ENCODE measurements at places on chromosomes 11 and 22. TPM values are rescaled to one million over a fixed set of nuclear protein-coding genes. Genes with fewer than 3 reads are reported as not detected.

GRCh38 chr11:128552783-128553661, 34.3 kb downstream of the ETS1 start:
- no peak for DNase-seq

DNA sequence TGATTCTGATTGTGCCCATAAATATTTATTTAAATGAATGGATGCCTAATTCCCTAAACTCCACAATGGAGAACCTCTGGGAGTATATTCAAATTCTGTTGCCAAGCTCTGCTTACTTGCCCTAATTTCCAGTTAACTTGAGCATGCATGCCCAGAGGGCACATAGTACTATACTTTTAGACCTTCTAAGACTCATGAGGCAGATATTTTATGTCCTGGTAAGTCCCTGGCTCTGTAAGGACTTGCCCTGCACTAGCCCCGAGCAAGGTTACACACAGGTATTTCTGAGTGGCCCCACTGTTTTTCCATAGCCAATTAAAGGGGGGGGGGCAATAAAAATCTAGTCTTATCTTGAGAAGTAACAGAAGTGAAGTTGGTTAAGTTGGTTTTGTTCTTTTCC, 21.1 kb upstream of the CAPRIN1 start:
- DNase-seq, result no peak

DNA sequence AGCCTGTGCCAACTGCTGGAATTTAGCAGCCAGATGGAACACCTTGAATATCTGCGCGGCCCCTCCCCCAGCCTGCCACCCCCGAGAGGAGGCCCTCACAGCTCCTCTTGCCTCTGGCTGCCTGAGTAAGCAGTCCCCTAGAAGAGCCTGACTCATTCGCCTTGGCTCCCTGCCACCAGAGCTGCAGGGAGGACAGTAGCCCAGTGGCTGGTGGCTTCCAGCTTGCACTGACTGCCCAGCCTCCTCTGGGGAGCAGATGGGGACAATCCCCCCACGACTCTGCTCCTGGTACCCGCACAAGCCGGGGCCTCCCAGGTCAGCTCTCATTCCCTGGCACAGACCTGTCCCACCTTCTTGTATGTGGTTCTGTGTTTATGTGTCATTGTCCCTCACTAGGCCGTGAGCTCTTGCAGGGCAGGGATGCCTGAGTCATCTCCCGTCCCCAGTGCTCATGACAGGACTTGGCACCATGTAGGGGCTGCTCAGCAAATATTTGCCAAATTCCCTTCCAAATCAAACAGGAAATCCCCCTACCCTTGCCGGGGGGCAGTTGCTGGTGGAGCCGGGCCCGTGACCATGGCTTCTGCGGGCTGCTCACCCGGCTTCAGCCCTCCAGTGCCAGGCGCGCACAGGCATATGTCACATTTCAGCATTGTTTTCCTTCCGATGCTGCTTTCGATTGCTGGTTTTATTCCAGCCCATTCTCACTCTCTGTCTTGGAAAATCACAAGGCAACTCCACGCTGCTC, 43.6 kb downstream of the CACNG2 start:
- DNase-seq, result peak; percentile 81

DNA sequence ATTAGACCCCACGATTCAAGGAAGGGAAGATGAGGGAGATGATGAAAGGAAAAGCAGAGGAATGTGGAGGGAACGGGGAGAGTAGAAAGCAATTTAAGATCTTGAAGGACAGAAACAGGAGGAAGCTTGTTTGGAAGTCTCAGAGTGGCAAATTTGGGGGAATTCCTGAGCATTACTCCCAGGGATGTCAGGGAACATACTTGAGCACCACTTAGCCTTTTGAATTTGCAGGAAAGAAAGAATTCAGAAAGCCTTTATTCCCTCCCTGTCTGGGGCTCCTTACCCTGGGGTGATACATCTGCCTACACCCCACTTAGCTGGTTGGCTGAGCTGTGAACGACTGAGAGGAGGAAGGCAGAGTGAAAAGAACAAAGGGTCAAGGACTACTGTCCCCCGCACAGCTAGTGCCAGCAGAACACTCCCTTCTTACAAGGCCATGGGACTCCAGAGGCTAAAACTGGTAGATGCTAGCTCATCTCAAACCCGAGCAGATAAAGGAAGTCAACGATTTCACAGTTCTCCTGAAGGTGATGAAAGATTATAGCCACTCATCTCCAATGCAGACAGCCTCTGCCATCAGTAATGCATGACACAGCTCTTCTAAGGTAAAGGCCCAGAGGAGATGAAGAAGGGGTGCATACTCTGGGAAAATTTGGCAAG, 84.0 kb upstream of the AKIP1 start:
- DNase-seq, result peak; percentile 42

GRCh38 chr22:29255064-29255621, 12.6 kb downstream of the RHBDD3 start:
- DNase-seq, result no peak

- DNase-seq, result no peak
These were observed 588 bp upstream of the FAT3 start for GRCh38 chr11:92224054-92224406.

Gene ZNRF3
- total RNA-seq, result 6.3 TPM

DNA sequence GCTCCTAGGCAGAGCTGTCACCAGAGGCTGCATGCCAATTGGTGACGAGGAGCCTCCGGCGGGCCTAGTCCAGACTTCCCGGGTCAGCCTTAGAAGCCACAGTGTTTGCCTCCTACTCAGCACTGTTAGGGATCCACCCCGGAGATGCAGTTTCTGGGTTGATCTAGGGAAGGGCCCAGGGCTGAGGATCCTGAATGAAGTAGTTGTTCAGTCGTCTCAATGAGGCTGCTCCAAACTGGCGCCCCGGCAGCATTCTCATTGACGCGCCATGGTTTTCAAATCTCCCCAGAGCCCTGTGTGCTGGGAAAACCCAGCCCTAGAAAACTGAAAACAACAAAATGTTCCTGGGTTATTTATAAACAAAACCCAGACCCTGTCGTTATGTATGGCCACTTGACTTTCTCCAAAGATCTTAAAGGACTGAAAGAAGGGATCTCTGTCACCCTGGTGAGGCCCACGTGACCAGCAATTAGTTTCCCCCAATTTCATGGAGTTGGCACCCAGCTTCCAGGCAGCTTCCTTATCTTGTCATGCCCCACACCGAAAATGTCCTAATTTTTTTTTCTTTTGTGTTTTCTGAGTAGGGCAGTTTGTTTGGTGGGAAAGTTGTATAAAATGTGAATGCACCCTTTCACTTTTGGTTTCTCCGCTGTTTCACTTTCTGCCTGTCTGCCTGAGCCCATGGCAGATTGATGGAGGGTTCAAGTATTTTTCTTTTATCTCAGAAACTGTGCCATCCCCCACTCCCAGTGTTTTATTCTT, 2.0 kb upstream of the EHD1 start:
- DNase-seq, result no peak

Gene LDHAL6A
- not detected for total RNA-seq

- DNase-seq, result no peak
These were observed 159.4 kb downstream of the BUD13 start for GRCh38 chr11:116613206-116613875.

Gene GAL3ST3
- not detected for total RNA-seq

DNA sequence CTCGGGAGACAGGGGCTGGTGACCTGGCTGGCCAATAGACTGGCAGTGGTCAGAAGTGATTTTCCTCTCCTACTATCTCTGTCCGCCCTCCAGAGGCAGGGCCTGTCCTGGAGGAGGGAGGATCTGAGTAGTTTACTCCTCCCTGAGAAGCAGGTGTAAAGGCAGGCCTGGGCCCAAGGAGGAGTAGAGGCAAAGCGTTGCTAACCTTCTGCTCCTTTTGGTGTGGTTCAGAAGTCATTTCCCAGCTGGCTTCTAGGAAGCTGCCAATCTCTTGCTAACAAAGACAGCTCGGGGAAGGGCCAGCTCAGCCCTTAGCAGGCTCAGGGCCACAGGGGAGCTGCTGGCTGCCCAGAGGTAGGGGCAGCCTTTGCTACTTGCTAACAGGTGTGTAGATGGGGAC, 151.1 kb upstream of the NECTIN1 start:
- no peak for DNase-seq

- peak; percentile 19 for DNase-seq
These were observed 32.8 kb upstream of the PPARA start for GRCh38 chr22:46117206-46118199.

- DNase-seq, result no peak
These were observed 62.8 kb downstream of the LRRC74B start for GRCh38 chr22:21108379-21109115.

Gene CCDC89
- total RNA-seq, result 6.6 TPM

DNA sequence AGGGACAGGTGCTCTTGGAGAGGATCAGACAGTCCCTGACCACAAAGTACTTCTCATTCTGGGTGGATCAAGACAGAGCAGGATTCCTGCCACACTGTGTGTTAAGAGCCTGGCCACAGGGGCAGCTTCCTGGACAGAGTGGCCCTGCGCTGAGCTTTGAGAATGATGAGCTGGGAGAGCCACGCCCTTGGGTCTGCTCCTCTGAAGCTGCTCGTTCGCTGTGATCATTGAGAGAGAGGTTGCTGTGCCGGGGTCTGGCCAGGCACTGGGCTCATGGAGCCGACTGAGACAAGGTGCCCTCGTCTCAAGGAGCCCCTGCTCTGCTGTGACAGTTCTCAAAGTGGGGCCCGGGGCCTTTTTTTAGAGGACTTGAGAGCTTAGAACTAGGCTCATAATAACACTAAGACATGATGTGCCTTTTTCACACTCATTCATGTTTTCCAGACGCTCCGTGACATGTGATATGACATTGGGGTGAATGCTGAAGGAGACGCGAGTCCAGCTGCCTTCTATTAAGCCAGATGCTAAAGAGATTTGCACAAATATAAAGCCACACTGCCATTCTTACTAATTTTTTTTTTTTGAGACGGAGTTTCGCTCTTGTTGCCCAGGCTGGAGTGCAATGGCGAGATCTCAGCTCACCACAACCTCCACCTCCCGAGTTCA, 1.6 kb upstream of the MFRP start:
- DNase-seq, result no peak

Gene PGR
- not detected for total RNA-seq

Gene CTSD
- total RNA-seq, result 448 TPM

Gene KCNJ11
- total RNA-seq, result 0.11 TPM

DNA sequence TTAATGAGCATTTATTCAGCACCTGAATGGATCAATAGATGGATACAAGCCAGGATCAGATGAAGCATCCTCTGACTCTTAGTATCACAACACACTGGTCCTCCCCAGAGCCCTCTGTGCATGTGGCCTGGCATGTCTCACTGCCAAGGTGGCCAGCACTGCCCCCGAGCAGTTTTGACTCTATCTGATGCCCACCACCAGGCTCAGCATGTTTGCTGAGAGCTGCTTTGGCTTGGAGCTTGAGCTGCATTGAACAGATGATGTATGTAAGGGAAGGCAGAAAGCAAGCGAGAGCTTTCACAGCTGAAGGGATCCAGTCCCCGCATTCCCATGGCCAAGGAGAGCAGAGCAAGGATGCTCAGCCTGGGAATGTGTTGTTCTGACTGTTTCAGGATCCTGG, 320.3 kb downstream of the BUD13 start:
- DNase-seq, result no peak

Gene RAB39A
- total RNA-seq, result 0.58 TPM

Gene C11orf16
- not detected for total RNA-seq

Gene LINC01488
- total RNA-seq, result not detected

DNA sequence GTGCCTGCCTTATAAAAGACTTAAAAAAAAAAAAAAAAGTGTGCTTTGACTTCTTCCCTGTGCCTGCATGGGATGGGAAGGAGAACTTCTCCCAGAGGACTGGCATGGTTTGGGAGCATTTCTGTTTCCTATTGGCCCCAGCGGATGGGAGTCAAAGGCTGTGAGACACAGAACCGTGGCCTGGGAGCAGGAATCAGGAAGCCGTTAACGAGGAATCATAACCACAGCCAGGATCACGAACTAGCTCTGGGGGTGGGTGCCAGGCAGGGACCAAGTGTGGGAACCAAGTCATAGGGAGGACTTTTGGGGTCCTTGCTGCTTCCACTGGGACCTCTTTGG, 526 bp downstream of the C1QTNF6 start:
- DNase-seq, result peak; percentile 32

Gene CHKB
- 53.0 TPM for total RNA-seq

DNA sequence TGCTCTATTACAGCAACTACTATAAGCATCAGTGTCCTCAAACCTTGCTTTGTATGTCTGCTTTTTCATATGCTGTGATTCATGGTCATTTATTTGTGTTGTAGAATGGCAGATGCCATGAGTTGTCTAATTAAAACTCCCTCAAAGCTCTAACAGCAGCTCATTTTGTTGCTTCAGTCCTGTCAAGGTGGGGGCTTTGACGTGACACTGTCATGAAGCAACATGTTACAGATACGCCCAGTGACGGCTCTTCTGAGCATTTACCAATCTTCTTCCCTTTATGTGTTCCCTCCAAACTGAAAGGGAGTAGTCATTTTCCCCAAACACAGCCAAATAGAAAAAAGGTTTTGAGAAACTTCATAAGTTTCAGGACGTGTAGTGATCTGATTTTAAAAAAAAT, 106.7 kb downstream of the DBX1 start:
- DNase-seq, result no peak

Gene VPREB1
- not detected for total RNA-seq

DNA sequence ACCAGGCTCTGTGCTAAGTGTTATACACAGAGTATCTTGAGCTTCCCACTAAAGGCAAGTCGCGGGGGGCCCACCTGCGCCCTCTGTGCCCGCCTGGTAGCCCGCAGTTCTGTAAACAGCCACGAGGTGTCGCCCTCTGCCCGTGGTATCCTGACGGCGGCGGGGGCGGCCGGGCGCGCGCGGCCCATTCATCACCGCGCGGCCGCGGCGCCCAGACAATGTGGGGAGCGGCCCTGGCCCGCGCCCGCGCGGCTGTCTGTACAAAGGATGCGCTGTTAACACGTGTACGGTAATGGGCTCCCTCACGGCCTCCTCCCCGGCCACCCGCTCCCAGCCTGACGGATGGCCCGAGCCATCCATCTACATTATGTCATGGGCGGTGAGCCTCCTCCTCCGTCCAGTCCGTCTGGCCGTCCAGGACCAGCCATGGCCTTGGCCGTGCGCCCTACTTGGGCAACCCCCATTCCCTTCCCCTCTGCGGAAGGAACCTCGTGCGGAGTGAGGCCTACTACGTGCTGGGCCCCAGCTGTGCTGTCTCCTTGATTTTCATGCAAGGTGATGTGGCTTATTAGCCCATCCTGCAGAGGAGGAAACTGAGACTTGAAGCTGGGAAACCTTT, 99.4 kb downstream of the MIAT start:
- DNase-seq, result peak; percentile 9

GRCh38 chr11:83033972-83034672, 37.6 kb downstream of the RAB30 start:
- DNase-seq, result peak; percentile 86

DNA sequence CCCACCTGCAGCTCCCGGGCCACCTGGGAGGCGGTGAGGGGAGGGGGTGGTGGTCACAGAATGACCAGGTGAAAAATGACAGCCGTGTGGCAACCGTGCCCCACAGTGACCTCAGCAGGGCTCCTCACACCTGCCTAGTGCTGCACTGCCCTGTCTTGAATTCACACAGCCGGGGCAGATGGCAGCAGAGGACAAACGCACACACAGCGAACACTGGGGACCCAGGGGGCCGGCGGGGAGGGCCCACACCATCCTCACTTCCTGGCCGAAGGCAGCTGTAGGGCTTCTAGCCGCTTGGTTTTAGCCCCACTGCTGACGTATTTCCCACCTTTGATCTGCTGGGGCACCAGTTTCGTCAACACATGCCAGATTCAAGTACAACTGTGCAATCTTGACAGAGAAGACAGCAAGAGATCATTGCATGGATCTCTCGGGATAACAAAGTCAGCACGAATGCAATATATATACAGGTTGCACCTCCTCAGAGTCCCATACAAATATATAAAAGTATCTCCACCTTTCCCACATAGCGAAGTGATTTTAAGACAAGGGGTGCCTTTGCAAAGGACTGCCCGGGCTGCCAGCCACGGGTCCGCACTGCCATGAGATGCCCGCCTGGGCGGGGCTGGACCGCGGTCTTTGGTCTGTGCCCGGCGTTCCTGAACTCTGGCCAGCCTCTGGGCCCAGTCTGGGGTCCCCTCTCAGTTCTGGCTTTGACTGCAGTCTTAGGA, 26.9 kb downstream of the TRMU start:
- no peak for DNase-seq

Gene FOLR1
- total RNA-seq, result not detected
